ENCODE measurements at places on chromosomes 1 and 21.

DNA sequence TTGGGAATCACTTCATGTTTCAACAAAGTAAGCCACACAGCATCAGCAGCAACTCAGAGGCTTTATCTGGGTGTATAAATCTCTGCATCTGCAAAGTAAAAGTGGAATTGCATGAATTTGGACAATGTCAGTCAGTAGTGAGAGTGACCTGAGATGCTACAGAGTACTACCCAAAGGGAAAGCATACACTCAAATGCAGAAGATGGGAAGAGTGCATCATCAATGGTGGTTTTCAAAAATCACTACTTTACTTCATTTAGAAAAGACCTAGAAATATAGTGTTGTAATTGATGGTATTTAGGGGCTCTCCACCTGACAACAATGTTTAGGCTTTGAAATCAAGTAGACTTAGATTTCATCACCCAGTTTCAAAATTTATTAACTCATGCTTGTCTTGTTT is 24.5 kb upstream of the PKN2 start:
- DNase-seq, result no peak

DNA sequence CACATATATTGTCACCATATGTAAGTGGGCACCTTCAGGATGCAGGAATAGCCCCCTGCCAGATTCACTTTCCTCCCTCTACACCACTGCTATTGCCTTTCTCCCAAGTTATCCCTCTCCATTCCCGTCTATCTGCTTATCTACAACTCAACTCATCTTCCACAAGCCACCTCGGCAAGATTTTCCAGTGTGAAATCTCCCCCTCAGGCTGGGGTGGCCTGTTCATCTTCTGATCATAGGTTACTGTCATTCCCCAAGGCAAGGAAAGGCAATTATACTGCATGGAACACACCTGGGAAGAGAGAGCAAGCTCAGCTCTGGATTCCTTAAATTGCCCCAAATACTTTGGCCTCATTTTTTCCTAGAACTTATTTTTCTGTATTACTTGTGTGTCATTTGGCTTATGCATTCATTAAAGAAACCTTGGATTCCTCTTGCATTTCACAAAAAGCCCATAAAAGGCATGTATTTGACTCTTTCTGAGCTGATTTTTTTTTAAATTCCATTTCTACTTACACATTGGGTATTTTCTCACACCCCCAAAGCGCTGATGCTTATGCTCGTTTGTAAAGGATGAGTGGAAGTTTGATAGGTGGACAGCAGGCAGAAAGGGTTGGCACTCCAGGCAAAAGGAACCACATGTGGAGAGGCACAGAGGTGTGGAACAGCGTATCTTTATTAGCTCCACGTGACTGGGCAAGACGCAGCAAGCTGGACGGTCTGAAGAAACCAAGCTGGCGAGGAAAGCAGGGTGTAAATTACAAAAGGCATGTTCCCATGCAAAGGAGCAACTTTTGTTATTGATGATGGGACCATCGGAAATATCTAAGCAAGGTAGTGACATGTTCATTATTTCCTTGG is 169.7 kb upstream of the RAB4A start:
- DNase-seq, result no peak

- DNase-seq, result no peak
Observed at GRCh38 chr1:235147269-235147668, 13.8 kb downstream of the RBM34 start.

GRCh38 chr1:70583522-70583921 is 172.5 kb downstream of the CTH start:
- DNase-seq, result no peak

DNA sequence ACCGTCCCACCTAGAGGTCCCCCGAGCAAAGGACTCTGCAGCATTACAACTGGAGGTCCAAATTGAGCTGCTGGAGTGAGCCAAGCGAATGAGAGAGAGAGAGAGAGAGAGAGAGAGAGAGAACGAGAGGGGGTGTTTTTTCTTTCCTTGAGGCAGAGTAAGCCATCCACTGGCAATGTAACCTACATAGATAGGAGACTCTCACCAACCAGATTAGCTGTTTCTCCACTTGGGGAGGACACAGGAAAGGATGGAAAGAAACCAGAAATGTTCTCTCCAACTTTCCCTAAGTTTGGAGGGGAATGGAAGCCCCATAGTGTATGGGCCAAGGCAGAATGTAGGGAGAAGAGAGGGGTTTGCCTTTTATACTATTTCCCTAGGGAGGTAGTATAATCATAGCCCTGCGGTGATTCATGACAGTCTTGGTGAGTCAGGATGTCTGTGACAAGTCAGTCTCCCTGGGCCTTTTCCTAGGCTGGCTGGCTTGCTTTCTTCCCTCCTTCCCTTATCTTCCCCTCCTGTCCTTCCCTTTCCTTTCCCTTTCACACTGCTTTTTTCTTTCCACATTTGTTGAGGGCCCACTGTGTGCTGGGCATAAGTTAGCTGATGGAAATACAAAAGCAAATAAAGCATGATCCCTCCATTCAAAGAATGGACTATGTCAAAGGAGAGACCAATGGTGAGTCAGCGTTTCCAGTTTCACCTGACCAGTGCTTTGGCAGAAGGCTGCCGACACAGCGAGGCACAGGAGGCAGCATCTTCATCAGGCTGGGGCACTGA is 7.1 kb downstream of the FNDC7 start:
- DNase-seq, result no peak

- DNase-seq, result no peak
Observed at GRCh38 chr1:162040657-162041056, 17.0 kb upstream of the OLFML2B start.

DNA sequence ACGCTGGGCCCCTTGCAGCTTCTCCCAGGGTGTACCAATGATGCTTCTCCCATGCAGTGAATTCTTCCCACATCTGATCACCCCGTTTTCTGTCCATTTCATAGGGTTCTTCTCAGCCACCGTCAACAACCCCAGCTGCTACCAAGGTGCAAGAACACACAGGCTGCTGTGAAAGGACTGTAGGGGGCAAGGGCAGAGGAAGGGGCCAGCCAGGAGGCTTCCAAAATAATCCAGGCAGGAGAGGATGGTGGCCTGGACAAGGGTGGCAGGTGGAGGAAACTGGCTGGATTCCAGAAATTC is 113.3 kb upstream of the WNT4 start:
- no peak for DNase-seq

DNA sequence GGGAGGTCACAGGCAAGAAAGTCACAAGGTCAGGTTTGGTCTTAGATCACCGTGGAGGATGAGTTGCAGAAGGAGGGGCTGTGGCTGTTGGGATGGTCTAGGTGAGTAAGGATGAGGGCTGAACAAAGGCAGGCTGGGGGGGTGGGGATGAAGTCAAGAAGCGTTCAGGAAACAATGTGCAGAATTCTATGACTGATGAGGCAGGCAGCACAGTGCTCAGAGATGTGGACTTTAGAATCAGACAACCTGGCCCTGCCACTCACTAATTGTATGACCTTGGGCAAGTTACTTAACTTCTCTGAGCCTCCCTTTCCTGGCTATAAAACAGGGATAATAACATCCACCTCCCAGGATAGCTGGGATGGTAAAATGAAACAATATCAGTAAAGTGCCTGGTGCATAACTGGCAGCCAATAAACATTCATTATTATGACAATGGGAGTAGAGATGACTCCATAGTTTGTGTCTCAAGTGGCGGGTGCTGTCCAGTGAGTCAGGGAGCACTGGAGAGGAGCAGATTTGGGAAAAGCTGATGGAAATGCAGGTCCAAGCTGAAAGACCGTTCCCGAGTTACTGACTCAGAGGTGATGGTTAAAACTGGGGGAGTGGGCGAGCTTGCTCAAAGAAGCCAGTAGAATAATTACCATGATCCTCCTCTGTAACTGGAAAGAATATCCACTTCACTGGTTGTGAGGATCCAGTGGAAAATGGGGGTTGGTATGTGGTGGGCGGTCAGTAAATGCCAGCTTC is 2.1 kb downstream of the TIE1 start:
- no peak for DNase-seq

GRCh38 chr1:228163007-228163753 is 2.4 kb upstream of the IBA57 start:
- no peak for DNase-seq

GRCh38 chr1:31570906-31571305 is 5.4 kb upstream of the TINAGL1 start:
- no peak for DNase-seq

DNA sequence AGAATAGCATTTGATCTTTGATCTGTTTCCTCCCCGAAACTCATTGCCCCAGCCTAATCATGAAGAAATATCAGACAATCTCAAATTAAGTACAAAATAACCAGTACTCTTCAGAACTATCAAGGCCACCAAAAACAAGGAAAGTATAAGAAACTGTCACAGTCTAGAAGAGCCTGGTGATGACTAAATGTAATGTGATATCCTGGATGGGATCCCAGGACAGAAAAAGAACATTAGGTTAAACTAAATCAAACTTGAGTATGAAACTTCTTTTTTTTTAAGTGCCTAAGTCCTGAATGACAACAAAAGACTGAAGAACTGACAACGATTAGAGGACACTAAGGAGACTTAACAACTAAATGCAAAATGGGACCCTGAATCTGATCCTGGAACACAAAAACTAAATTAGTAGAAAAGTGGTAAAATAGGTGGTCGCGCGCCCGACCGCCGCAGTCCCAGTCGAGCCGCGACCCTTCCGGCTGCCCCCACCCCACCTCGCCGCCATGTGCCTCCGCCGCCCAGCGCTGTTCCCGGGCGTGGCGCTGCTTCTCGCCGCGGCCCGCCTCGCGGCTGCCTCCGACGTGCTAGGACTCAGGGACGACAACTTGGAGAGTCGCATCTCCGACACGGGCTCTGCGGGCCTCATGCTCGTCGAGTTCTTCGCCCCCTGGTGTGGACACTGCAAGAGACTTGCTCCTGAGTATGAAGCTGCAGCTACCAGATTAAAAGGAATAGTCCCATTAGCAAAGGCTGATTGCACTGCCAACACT is 5.5 kb upstream of the PRKAB2 start:
- DNase-seq, result no peak

DNA sequence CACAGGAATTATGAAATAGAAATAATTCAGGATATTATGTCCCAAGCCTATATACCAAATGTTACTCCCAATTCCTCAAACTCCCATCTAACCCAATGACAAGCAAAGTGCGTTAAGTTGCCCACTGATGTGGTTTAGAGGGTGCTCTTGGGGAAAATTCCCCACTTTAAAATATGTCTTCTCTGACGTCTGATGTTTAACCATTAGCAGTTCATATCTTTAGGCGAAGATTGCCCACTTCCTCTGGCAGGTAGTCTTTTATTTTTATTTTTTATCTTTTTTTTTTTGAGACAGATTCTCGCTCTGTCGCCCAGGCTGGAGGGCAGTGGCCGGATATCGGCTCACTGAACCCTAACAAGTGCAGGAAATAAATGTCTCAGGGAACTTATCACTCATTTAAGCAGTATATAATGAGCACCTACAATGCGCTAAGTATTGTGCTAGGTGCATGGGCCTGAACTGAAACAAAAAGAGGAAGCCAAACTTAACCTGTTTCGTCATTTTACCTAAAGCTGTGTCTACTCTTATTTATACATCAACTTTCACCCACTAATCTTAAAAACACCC is 1.3 kb upstream of the LYST start:
- no peak for DNase-seq

- no peak for DNase-seq
Observed at GRCh38 chr1:192311281-192311680, 5.5 kb upstream of the RGS21 start.
